RWPE1 (cell line): ENCODE measurements at places on chromosomes 4 and X.

DNA sequence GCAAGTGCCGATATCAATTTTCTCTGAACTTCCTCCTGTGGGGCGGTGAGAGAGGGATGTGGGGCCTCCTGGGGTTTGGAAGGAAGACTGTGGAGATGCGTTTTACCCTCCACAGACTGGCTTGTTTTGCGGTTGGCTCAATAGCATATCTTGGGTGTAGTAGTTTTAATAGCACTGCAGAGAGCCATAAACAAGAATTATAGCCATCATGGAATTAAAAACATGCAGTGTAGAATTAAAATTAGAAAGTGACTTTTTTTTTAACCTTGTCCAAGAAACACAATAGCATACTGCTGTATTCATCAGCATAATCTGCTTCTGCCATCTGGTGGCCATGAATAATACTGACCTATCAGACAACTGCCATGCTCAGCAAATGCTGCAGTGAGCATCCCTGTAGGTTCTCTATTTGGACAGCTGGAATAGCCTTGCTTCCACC is 47.3 kb upstream of the SCML1 start:
- peak; percentile 15 for DNase-seq

DNA sequence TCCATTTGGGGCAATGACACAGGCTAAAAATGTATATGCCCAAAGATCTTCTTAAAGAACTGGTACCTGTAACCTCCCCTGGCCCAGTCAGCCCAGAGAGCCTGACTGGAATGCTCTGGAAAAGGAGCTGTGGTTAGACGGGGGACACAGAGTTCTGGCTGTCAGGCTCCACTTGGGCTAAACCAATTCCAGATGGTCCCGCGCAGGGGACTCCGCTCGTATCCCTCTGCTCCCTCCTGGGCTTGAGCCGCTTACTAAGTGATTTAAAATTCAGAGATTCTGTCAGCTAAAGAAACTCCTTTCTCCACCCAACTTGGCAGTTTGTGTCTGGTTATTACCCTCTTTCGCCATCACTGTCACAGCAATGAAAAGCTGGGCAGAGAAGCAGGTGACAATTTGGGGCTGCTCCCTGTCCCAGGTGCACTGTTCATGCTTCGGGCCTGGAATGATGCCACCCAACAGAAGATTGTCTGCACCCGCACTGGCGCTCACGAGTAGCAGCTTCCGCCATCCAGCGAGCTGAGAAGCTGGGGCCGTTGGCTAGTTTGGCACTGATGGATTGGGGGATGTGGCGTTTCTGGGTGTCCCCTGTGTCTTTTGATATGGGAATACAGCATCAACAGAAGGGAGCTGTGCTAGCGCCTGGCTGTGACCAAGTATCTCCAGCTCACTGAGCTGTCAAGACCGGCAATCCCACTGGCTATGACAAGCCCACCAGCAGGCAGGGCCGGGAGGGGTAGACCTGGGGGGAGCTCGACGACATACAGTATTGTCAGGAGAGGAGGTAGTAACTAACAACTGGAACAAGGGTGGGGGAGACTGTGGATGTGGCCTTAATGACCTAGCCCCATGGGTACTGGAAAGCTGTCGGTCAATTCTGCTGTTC is 6.7 kb upstream of the IRAK1 start:
- no peak for DNase-seq

GRCh38 chr4:137156807-137157206 is 375.5 kb downstream of the PCDH18 start:
- DNase-seq = no peak

DNA sequence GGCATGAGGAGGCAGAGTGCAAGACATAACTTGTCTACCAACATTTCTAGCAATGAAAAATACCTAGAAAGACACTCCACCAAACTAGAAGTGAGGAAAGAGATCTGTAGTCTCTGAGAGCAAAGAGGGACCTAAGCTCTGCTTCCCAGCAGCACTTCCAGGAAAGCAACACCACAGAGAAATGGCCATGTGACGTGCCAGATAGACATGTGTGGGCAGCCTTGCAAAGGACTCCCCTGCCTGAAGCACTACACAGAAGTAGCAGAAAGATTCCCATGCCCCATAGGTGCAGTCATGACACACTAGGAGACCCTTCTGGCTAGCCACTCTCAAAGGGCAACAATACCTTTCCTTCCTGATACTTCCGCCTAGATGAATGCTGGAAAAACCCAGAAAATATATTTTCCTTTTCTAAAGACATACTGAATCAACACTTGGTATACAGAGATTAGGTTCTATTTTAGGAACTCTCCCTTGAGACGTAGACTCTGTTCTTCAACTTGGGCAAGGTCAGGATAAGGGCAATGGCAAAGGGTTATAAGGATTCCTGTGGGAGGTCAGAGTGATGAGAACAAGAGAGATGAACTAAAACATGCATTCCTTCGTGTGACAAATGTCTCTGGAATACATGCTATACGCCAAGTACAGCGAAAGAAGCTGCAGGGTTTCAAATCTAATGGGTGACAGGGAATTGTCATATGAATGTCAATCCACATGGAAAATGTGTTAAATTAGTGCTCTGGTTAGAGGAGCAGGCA is 187.5 kb upstream of the ETNPPL start:
- no peak for DNase-seq

DNA sequence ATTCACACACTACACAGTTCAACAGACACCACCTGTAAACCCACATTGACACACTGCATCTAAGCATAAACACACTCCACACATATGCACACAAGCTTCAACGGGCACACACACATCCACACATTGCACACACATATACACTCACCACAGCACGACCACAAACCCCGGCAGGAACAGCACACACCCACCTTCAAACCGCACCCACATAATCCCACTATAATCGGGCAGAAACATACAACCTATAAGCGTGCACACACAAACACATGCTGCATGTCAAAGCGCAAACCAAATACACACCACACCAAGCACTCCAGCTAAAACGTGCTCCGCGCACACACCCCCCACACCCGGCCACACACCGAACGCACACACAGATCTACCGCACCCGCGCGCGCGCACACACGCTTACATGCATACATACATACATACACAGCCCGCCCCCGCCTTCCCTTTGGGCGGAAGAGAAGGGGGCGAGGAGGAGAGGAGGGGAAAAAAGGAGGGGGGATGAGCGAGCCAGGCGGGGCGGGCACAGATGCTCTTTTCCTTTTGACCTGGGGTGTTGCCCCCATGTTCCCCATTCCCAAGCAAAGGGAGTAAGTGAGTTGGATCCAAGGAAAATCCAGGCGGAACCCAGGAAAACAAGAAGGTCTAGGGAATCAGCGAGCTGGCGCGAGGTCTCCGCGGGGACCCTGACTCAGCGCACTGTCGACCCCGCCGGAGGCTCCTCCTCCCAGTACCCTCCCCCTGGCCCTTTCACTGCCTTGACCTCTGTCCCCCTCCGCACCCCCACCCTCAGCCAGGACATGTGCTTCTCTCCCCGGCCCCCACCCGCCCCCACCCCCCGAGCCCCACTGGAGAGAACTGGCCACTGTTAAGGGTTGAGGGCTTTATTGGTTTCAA is 9.9 kb downstream of the ARHGAP36 start:
- no peak for DNase-seq
